ENCODE measurements at places on chromosomes 12 and 14.

DNA sequence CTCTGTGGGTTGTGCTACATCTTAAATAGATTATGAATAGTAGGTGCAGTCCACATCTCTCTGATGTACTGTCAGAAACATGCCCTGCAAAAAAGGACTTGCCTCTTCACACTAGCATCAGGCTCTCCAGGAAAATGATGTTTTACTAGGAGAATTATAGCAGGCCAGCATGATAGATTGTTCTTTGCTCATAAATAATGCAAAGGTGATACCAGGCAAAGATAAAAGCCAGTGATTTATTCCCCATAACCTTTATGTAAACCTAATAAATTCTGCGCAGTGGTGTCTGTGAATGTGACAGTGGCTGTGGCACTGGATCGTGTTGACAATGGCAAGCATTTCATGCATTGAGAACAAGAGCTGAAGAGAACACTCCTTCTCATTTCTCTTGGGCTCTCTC is 646.5 kb upstream of the SEL1L start:
- DNase-seq = no peak

- DNase-seq = no peak
Measured at GRCh38 chr12:38983117-38983571, 77.8 kb upstream of the CPNE8 start.

- no peak for DNase-seq
Measured at GRCh38 chr12:133129368-133130037, 571 bp downstream of the ZNF891 start.

GRCh38 chr14:104254735-104255400 is 116.5 kb downstream of the KIF26A start:
- DNase-seq = no peak

- DNase-seq = no peak
Measured at GRCh38 chr14:22178333-22178839, 410.6 kb downstream of the DAD1 start.

DNA sequence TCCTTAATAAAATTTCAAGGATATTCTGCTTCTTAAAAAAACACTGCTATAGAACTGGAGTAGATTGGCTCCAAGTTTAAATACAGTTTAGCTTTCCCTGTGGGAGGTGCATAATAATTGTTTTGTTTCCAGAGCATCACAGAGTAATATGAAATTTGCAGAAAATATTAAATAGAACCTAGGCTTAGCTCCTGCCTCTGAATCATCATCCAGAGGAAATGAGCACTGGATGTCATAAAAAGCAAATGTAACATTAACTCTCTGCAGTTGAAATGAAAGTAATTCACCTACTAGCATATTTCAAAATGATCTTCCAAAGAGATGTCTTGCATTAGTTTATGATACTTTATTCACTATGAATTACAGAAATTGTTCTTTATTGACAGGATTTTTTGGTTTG is 769.8 kb downstream of the C12orf50 start:
- no peak for DNase-seq
